EH (cell line): ENCODE measurements at places on chromosomes 7 and 10.

DNA sequence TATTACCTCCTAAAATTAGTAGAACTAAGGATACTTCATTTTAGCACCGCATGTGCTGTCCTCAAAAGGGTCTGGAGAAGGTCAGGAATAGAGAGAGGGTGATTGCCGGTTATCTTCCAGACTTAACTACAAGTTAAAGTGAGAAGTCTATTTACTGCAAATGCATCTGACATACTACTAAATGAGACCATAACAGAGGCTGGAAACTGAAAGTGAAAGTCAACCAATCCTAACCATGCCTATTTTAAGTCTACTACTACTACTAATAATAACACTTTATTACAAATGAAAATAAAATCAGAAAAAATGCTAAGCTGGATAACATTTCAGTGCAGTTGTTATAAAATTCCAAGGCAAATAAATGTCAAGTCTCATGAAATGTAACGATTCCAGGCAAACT lies 244.7 kb downstream of the KIF20B start:
- DNase-seq, result peak; percentile 18

- DNase-seq, result peak; percentile 45
Measured at GRCh38 chr10:73841526-73842285, 30.3 kb upstream of the NDST2 start.

GRCh38 chr7:44524811-44525388 lies 16.2 kb downstream of the NPC1L1 start:
- no peak for DNase-seq

DNA sequence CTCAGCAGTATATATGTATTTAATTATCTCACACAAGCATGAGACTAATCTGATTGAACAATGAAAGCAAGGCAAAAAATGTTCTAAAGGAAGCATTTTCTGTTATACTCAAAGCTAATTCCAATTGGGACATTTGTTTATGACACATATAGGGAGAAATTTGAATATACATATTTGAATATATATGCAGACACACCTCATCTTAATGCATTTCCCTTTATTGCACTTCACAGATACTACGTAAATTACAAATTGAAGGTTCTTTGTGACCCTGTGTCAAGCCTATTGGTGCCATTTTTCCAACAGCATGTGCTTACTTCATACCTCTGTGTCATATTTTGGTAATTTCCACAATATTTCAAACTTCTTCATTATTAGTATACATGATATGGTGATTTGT lies 132.1 kb upstream of the STEAP1 start:
- no peak for DNase-seq

GRCh38 chr10:124354411-124355382 lies 64.0 kb downstream of the OAT start:
- peak; percentile 87 for DNase-seq

DNA sequence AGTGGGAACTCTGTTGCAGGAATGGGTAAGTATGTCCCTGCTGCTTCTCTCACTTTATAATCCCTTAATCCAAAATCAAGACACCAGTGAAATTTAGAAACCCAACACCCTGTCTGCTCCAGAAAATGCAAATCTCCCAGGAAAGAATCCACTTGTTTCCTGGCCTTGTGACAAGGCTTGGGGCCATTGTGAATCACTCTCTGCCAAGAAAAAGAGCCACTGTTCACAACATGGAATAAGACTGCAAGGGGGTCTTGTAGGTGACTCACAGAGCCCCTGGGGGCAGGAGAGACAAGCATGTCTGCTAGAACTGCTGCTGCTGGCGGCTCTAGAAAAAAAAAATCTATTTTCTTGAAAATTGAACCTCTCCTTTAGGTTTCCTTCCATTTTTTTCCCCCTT lies 191.2 kb downstream of the SORCS1 start:
- DNase-seq, result no peak

- DNase-seq, result peak; percentile 50
Measured at GRCh38 chr10:52539463-52539862, 225.4 kb downstream of the DKK1 start.

GRCh38 chr10:114603948-114604347 lies 54.1 kb downstream of the ABLIM1 start:
- DNase-seq, result no peak

- no peak for DNase-seq
Measured at GRCh38 chr7:119861385-119861784, 411.6 kb upstream of the KCND2 start.

DNA sequence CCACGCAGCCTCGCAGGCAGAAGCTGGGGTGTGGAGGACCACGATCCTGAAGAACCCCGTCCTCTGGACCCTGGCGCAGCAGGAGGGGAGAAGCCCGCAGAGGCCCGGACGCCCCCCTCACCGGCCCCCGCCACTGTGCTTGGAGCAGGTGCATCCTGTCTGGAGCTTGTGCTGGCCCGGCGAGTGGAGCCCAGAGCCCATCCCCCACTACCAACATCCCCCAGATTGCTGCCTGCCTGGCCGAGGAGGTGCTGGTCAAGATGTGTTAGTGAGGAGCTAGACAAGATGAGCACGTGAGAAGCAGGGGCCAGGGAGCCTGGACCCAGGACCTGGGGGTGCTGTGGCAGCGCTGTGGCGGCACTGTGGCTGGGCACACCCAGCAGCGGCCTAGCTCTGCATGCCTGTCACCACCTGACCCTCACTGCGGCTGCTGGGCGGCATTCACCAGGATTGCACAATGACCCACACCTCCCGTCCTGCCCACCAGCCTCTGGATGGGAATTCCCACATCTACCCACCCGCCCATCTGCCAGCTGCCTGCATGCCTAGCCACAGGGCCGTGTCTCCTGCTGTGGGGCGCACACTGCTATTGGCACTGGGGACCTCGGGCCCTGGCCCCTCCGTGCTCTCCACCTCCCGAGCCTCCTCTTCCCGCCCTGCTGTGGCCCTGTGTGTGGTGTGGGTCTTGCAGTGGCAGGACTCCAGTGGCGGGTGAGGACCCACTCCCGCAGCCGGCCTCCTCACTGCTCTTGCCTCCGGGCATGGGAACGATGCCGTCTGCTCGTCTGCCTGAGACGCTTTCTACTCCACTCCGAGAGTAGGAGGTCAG lies 11.8 kb downstream of the GPR146 start:
- no peak for DNase-seq

DNA sequence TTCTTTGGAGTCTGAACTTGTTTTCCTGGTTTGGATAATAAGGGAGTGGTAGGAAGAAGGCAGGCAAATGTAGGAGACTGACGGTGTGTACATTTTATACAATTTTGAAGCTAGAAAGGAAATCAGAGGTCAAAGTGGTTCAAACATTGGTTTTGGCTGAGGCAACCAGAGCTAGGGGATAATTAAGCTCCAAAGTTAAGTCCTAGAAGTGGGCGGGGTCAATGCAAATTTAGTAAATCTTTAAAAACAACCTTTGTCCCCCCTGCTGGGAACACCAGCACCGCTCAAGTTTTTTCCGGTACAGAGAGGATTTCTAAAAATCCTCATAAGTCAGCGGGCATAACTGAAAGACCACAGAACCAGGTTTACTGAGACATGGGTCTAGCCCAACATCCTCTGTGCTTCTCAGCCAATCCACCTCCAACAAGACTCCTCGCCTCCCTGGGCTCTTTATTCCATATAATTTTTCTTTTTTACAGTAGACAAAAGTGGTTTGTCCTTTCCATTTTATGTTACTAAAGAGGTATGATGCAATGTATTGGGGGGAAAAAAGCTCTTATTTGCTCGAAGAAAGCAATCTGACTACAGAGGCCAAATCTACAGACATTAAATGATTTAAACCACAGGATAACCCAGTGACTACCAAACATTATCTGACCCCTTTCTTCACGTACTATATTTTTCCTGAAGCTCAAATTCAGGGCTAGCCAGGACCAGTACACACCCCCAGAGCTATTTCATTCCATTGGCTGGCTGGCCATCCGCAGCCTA lies 1.6 kb downstream of the GLUD1 start:
- DNase-seq, result peak; percentile 43

DNA sequence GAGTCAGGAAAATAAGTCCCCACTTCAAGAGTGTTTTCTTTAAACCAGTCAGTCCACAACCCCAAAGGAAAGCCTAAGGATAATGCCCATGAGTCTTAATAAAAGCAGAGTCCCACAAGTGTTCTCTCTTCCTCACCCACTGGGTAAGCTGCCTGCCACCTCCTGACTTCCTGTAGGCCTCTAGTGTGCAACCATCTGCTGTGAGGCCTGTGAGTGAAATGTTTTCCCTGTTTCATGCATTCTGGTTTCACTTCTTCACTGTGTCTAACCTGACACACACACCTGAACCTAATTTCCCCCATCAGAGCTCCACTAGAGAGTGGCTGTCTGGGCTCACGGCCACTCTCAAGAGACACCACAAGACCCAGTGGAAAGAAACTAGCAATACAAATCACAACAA lies 38.9 kb upstream of the GDF10 start:
- DNase-seq, result no peak

DNA sequence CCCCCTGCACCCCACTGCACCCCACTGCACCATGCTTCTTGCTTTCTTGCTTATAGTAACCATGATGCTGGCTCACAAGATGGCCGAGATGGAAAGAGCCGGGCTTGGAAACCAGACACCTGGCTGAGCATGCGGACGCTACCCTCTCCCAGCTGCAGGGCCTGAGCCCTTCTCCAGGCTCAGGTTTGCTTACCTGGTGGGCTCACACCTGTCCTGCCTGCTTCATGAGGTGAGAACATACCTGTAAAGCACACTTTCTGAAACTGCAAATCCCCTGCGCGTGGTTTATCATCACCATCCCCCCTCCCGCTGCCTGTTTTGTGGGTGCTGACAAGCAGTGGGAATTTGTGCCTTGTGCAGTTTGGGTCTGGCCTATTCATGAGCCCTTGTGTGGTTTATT lies 302.7 kb downstream of the GLRX3 start:
- no peak for DNase-seq

- no peak for DNase-seq
Measured at GRCh38 chr10:96579133-96579532, 7.7 kb downstream of the TM9SF3 start.

DNA sequence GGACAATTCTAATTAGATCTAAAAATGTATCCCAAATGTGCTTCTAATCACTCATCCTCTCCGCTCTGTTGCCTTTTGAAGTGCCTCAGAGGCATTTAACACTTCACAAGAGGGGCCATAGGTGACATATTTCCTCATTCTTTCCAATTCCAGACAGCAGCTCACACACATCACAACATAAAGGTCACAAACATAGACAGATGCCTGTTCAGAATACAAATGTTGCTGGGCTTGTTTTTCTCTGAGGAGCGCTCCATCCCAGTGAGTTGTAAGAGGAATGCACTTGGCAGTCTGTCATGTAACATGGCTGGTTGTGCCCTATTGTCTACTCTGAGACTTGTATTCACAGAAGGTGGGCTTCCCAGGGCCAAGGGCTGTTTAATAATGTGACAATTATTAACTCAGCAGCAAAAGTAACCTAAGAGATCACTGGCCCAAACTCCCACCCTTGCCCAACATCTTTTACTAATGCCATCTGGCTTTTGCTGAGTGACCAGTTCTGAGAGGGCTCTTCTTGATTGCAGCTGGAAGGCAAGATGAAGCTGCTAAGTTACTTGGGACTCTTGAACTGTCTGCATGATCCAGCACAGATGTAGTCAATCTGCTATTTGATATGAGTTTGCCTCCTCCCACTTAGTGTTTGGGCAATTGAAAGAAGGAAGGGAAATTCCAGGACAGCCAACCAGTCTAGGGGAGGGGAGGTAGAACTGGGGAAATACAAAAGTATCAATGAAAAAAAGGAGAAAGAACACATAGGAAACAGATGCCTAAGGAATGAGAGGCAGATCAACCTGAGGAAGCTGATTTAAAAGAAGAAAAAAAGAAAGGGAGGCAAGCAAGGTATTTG lies 13.6 kb downstream of the PON2 start:
- peak; percentile 16 for DNase-seq

DNA sequence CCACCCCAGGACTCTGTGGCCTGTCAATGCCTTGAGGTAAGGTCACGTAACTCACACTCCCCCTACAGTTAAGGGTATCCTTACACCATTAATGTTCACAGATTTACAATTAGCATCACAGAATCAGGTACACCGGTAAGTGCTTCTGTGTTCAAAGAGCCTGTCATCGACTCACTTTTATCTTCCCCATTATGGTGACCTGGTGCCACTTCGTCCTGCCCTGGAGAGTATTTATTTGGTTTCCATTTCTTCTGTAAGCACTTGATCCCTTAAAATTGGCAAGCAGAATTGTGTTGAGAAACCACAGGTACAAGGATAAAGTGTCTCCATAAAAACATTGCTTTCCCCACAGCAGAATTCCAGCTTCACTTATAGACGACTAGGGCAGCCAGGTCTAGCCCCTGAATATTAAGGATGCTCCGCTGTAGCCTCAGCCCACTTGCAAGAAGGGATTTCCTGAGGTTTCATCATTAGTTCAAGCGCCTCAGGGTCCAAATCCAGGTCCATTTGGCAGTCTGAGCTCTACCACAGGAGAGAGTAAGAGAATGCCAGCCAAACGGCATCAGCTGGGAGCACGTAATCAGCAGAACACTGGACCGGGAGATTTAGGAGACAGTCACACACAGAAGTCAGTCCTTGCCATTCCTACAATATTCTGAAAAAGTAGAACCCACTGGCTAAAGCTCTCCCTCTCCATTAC lies 10.1 kb downstream of the ATXN7L1 start:
- DNase-seq, result no peak

DNA sequence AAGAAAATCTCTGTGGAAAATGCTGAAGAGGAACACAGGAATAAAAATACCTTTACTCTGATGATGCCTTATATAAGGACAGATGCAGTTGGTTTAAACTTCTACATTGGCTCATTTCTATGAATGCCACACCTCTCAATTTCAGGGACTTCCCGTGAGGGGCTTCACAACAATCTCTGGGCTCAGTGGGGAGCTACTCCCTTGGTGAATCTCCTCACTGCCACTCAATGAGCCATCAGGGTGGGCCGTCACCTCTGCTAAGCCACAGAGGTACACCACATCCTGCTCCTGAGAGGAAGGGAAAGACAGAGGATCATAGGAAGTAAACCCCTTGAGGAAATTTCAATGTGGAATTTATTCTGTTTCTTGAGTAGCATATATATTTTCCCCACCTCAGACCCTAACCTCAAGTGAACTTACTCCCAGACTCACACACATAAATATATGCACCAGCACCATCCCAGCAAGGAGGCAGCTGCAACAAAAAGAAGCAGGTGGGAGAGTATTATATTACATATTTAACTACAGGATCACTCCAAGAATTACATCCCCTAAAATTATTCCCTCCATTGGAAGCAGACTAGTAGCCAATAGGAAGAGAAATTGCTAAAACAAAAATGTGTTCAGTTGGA lies 63.3 kb upstream of the PRSS1 start:
- DNase-seq, result no peak
